ENCODE measurements at places on chromosomes 13 and 19.

DNA sequence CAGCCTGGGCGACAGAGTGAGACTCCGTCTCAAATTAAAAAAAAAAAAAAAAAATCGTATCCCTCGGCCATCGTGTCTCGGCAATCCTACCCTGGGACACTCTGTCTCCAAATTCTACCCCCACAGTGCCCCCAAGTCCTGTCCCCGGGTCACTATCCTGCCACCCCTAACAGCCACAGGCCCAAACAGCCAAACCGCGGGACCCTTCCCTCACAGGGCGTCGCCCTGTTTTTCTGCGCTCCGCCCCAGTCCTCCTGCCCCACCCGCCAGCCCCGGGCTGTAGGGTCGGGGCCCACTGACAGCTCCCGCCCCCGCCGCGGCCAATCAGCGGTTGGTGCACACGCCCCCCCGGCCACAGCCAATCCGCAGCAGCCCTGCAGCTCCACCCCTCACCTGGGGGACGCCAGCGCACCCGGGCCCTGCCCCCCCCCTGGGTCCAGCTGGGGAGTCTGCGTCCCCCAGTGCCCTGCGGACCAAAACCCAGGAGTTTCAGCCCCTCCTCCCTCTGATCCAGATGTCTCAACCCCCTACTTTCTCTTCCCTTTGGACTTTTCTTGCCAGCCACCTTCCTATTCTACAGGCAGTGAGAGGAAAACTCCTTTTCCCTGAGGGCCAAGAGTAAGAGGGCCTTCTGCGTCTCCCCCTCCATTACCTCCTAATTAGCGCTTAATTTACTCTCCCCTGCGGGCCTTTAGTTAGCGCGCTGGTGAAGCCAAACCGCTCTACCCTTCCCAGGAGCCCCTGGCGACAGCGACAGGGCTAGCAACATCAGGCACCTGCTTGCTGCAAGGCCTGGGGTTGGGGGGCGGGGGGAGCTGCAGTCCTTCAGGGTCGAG is 1.5 kb upstream of the BCAT2 start:
- DNase-seq = peak; percentile 91

DNA sequence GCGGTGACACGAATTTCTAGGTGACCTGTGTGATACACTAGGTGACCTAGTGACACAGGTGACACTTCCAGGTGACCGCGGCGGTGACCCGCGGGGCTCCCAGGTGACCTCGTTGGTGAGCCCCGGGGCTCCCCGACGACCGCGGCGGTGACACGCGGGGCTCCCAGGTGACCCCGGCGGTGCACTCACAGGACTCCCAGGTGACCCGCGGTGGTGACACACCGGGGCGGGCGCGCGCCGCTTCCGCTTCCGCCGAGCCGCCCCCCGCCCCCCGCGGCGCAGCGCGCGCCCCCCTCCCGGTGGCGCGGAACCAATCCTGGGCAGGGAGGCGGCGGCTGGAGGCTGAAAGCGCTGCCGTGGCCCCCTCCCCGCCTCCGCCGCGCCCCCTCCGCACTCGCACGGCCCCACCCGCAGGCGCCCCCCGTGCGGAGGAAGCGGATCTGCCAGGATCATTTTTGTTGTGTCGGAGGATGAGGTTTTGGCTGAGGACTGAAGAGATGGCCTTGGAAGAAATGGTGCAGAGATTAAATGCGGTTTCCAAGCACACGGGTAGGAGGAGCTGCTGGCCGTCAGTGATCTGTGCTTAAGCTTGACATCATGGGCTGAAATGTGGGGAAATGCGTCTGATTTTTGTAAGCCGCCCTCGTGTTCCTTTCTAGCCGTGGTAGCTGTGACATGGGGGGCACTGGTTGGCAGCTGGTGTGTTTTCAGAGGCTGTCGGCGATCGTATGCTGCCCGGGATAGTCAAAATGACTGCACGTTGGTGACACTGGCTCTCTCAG is at the start of gene MCF2L:
MCF2L (plus strand) TSS at position 305 of the 782 bp plus-strand sequence; CDS start at position 471, 166 bp downstream.
- DNase-seq = peak; percentile 79

GRCh38 chr13:74794147-74794546 is 659.9 kb upstream of the KLF12 start:
- no peak for DNase-seq

- DNase-seq = no peak
Measured at GRCh38 chr19:7975037-7975436, 30.4 kb downstream of the ELAVL1 start.

GRCh38 chr13:77443511-77443910 is 92.0 kb upstream of the SCEL start:
- DNase-seq = no peak

DNA sequence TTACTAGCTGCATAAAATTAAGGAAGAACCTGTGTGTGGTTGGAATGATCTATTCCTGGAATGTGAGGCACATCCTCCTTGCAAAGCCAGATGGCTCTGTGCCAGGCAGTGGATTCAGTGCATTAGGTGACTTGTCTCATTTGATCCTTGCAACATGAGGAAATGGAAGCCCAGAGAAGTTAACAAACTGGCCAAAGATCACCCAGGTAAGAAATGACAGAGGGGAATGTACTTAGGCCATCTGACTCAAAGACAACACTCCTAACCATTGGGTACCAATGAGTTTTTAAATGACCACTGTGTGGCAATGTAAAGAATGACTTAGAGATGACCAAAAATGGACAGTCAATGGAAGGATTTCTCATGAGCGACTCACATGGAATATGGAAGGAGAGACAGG is 114.2 kb upstream of the RXFP2 start:
- DNase-seq = no peak

- no peak for DNase-seq
Measured at GRCh38 chr19:49856574-49857021, 5.6 kb downstream of the PTOV1 start.

GRCh38 chr13:53014495-53015443 is 13.8 kb upstream of the OLFM4 start:
- DNase-seq = peak; percentile 11

DNA sequence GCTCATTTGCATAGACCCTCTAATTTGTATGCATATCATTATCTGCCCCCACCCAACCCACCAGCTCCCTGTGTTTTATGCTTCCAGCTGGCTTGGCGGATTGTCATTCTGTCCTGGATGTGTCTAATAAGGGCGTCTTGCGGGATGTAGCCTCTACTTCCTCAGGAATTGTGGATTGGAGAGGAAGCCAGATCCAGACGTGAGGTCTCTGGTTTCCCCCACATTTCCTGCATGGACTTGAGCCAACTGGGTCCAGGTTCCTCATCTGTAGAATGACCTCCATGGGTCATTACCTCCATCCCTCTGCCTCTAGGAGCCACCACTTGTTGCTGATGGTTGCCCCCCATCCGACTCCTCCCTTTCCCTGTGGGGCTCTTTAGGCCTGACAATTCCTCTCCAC is 7.3 kb downstream of the TNFSF14 start:
- DNase-seq = no peak

DNA sequence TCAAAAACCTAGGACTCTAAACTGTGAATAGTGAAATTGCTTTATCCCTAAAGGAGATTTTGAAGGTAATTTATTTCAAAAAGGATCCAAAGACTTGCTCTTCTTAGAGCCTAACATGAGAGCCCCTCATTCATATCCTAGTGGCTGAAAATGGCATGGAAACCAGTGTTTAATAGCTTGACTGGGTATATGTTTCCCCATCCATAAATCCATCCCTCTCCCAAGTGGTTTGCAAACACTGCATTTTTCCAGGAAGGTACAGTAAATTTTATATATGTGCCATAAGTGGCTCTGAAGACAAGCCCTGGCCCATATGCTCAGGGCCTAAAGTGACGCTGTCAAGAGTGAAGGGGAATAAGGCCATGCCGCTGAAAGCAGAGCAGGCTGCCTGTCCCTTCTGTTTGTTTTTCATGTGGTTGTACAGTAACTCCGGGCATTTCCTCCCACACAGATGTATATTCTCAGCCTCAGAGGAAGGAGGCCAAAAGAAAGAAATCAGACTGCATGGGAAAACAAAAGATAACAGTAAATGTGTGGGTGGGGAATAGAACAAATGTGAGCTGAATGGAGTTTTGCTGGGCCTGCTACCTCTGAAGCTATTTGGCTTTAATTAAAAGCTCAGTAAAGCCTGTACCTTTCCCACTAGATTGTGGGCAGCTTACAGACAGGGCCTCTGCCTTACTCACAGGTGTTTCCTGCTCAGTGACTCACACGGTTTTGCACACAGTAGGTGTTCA is 181.9 kb downstream of the PCDH9 start:
- DNase-seq = no peak

- no peak for DNase-seq
Measured at GRCh38 chr19:17872251-17873001, 681 bp downstream of the SLC5A5 start.

- no peak for DNase-seq
Measured at GRCh38 chr13:80359414-80359777, 18.5 kb upstream of the SPRY2 start.

- no peak for DNase-seq
Measured at GRCh38 chr13:98580420-98580819, 3.5 kb upstream of the STK24 start.

DNA sequence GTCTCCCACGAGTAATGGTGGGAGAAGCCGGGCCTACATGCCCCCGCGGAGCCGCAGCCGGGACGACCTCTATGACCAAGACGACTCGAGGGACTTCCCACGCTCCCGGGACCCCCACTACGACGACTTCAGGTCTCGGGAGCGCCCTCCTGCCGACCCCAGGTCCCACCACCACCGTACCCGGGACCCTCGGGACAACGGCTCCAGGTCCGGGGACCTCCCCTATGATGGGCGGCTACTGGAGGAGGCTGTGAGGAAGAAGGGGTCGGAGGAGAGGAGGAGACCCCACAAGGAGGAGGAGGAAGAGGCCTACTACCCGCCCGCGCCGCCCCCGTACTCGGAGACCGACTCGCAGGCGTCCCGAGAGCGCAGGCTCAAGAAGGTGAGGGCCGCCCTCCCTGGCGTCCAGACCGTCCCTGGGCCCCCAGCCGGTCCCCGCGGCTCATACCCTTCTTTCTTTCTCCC is 1.4 kb upstream of the USF2 start:
- peak; percentile 49 for DNase-seq

- no peak for DNase-seq
Measured at GRCh38 chr19:55651236-55651635, 3.2 kb downstream of the CCDC106 start.

GRCh38 chr19:45045671-45046353 is 7.0 kb downstream of the CLASRP start:
- no peak for DNase-seq

GRCh38 chr19:50573741-50574461 is 5.7 kb upstream of the LRRC4B start:
- no peak for DNase-seq

DNA sequence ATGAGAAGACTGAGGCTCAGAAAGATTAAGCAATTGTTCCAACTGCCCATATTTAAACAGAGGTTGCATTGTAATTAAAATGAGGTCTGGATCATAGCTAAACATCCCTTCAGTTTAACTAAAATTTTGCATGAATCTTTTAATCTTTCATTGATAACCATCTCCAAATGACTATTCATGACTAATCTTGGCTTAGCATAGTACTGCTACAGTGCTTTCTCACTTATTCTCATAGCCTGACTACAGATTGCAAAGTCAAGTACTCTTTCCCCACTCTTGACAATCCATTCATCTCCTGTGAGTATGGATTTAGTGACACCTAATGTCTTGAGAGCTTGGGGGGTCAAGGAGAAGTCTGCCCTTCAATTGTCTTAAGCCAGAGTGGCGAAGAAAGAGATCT is 258.4 kb downstream of the RFC3 start:
- no peak for DNase-seq

- no peak for DNase-seq
Measured at GRCh38 chr19:6086068-6086788, 24.1 kb downstream of the RFX2 start.

DNA sequence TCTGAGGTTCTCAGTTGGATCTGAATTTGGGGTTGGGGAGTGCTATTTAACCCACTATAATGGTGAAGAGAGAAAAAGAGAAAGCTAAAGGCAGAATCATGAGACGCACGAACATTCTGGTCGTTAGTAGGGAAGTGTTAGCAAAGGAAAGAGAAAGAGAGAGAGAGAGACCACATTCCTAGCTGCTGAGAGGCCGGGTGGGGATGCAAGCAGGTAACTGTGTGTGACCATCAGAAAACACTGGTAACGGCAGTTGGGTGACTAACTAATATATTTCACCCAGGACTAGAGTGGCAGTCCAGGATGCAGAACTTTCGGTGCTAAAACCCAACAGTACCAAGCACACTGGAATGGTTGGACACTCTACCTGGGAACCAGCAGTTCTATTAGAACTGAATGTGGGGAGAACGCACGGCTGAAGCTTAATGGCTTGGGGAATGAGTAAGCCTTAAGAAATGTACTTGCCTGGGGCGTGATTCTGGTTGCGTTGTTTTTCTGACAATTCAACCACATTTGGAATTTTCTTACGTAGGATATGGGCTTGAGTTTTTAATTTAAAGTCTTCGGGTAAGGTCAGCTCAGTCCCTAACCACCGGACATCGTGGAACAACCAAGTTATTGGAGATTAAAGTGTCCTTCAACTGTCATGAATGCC is 130.2 kb downstream of the DNAJC15 start:
- DNase-seq = no peak

GRCh38 chr19:23309926-23310325 is 59.7 kb upstream of the ZNF724 start:
- DNase-seq = no peak

DNA sequence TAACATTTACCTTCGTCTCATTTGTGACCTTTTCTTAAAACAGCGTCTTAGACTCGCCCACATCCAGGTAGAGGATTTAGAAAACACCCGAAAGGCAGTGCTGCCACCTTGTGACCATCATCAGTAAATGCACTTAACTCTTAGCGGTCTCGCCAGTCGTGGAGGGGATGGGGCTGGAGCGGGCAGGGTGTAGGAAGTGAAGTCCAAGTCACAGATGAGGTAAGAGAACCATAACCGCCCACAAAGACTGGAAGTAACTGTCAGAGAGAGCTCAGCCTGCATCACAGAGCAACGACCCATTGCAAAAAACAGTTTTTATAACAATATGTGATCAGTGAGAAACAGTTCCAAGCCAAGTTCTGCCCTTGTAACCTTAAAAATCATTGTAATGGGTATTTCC is 10.7 kb upstream of the CEACAM3 start:
- peak; percentile 78 for DNase-seq

DNA sequence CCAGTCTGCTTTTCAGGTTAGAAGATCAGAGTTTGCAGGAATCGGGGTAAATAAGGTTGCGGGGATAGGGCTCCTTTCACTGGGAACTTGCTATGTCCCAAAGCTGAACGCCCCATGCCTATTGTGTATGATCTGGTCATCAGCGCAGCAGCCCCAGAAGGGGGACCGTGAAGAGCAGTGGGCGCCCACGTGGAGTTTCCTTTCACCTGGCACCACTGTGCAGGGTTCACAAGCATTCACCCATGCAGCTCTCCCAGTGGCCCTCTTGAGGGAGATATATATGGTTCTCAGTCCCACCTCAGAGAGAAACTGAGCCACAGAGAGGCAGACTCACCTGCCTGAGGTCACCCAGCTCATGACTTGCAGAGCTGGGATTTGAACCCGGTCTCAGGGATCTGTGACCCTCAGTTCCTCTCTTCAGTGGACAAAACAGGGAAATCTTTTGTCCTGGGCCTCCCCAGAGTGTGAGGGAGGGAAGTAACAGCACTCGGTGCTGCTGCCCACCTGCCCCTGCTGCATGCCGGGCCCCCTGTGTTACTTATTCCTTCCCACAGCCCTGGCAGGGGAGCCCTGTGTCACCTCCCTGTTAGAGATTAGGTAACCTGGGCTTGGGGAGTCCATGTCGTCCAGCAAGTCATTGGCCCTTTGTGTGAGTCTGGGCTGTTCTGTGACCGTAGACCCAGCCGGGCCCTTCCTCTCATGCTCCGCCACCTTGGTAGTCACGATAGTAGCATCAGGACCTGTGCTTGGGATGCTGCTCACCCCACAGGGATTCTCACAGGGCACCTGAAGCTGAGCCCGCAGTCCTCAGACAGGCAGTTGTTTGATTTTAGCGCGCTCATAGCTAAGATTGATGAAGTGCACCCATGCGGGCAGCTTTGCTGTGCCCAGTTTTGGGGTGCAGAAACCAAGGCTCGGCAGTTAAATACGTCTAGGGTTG is 27.9 kb downstream of the PPP5C start:
- no peak for DNase-seq

Data from NCI-H1105 treated with DMSO at 0.1 percent for 48 hours (cell line).